Epithelial cell of proximal tubule (primary cell): ENCODE measurements at places on chromosomes 11 and 22.

DNA sequence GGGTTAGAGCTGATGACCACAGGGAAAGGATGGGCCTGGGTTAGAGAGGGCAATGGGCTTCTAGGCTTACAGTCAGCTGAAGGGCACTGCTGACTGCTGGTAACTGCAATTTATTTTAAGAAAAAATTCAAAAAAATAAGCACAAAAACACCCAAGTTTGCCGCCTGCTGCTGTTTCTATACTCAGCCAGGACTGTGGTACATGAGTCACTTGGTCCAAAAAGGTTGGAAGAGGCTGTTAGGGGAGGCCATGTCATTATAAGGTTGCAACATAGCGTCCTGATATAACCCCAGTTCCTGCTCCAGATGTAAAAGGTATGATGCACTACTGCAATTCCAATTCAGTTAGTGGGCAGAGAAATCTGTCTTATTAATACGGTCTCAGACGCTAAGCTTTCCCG is 98.9 kb downstream of the ETS1 start:
- no peak for DNase-seq

- no peak for DNase-seq
Observed at GRCh38 chr22:30245181-30245984, 1.2 kb downstream of the LIF start.

GRCh38 chr11:16936643-16937042 is 77.6 kb downstream of the PLEKHA7 start:
- no peak for DNase-seq

GRCh38 chr11:35393098-35393497 is 26.3 kb downstream of the SLC1A2 start:
- DNase-seq = no peak

DNA sequence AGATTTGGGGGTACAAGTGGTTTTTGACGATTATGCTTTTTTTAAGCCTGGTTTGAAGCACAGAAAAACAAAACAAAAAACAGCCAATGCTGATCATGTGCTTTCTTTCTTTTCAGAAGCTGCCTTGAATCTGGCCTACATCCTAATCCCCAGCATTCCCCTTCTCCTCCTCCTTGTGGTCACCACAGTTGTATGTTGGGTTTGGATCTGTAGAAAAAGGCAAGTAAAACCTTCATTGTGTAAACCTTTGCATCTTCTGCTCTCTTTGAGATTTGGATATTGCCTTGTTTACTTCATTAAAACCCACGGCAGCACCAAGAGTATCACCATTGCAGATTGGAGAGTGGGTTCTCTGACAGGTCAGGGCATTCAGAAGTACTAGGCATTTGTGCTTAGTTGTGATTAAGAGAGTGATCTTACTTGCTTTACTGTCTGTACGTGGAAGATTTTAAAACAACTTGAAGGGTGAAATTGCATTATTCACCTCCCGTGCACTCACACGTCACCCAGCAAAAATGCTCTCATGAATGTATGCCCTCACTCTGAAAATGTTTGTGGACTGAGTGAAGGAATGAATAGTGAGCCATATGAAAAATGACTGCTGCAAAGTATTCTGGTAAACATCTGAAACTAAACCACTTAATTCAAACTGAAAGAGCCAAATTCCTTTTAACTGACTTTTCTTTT is 17.0 kb downstream of the LAYN start:
- no peak for DNase-seq

DNA sequence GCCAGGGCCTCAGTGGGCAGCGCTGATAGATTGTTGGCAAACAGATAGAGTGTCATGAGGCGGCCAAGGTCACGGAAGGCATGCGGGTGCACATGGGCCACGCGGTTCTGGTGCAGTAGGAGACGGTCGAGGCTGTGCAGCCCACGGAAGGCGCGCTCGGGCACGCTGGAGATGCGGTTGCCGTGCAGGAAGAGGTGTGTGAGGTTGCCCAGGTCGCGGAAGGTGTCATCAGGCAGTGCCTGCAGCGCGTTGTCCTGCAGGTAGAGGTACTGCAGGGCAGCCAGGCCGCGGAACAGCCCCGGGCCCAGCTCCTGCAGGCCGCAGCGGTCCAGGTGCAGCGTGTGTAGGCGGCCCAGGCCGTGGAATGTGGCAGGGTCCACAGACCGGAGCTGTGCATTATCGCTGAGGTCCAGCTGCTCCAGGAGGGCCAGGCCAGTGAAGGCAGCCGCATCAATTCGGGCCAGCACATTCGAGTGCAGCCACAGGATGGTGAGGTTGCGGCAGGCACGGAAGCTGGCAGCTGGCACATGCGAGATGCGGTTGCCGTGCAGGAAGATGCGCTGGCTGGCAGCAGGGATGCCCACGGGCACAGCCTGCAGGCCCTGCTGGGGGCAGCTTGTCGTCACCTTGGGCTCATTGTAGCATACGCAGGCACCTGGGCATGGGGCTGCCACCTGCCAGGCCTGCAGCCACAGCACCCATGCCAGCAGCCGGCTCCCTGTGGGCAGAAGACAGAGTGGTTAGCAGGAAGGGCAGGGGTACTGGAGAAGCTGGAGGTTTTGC is 25.5 kb downstream of the RTN4R start:
- no peak for DNase-seq

DNA sequence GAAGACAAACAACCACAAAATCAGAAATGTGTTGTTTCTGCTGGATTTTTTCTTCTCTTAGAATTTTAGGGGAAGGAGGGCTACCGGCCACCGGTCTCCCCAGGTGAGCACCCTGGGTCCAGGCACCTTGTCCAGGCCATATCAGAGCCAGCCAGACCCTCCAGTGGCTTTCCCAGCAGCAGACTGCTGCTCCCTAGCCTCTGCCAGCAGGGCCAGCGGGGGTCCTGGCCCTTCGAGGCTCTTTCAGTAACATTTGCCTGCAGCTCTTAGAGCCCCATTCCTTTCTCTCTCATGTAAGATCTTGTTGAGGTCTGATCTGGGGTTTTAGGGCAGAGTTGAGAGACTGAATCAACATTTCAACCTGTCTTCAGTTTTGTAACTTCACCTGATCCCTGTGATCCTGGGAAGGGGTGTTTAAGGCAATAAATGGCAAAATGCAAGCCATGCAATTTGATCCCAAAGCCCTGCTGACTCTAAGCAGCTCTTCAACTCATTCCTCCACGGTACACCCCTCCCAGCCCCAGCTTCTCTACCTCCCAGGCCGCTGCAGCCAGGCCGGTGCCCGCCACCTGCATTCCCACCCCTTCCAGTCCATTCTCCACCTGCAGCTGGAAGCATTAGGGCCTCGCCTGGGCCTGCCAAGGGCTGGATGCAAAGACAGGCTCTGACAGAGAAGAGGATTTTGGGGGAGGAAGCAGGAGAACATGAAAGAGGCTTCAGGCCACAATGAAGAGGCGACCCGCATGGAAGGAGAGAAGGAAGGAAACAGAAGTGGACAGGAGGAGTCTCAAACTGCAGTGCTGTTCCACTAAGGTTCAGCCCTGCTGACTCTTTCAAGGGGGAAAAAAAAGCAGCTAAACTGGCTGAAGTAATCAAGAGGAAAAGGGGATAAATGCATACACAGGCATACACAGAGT is 113.0 kb upstream of the FGF3 start:
- DNase-seq = no peak

DNA sequence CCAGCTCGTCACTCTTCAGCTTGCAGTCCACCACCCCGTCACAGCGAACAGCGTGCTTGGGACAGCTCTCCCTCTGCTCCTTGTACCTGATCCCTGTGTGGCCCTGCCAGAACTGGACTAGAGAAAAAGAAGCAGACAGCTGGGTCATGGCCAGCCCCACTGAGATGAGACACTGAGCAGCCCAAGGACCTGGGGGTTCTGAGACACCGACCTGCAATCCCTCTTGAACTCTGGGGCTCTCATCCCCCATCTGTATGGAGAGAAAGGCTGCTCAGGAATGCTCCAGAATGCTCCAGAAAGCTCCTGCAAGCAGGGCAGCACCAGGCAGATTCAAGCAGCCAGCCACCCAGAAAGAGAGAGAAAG is 14.8 kb downstream of the TMPRSS13 start:
- DNase-seq = no peak

- no peak for DNase-seq
Observed at GRCh38 chr22:46001046-46001425, 24.1 kb upstream of the WNT7B start.

GRCh38 chr11:33910296-33910957 is 18.6 kb upstream of the LMO2 start:
- no peak for DNase-seq

- no peak for DNase-seq
Observed at GRCh38 chr11:100830978-100831732, 144.1 kb downstream of the ARHGAP42 start.

- no peak for DNase-seq
Observed at GRCh38 chr11:40877981-40878380, 581.5 kb downstream of the LRRC4C start.

GRCh38 chr11:46039990-46040389 is 81.3 kb downstream of the PHF21A start:
- no peak for DNase-seq

DNA sequence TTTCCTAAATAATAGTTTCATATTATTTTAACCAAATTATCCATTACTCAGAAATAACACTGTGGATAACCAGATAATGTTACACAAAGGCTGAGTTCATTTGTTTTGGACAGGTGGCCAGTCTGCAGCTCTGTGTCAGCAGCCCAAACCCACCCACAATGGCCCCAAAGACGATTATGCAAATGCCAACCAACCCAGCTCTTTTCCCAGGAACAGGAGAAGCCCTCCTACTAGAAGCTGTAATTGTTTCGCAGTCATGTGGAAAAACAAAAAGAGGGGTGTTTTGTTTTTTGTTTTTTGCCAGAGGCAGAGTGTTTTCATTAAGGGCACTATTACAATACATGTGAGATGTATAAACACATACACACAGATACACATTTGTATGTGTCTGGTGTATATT is 102.1 kb downstream of the FCHSD2 start:
- no peak for DNase-seq

DNA sequence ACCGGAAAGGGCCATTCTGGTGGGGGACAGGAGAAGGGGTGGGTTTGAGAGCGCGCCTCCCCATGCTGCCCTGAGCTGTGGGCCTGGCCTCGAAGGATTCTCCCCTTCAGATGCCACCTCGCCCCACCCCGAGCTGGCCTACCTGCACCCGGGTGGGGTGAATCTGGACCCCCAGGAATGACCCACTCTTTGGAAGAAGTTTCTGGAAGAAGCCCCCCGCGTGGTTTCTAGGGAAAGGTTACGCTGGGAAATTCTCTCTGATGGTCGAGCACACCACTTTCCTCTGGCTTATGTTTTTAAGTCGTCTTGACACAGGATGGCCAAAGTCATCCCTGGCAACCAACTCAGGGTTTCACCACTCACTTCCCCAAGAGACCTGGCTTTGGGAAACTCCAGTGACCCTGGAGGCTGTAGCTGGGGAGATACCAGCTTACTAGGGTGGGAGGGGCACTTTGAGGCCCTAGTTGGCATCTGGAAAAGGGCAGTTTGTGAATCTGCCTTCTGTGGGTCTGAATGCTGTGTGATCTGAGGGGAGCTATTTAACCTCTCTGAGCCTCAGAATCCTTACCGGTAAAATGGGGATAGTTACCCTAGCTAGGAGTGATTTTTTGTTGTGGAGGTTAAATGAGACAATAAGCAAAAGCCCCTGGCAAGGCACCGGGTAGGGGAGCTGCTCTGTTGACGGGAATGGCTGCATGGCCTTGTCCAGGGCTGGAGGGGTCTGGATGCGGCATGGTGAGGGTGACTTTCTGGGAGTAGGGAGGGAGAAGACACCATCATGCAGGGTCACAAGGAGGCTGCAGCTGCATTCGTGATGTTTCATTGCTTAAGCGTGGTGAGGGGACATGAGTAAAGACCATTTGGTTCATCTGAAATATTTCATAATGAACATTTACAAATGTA is 45.3 kb upstream of the ACCSL start:
- no peak for DNase-seq

DNA sequence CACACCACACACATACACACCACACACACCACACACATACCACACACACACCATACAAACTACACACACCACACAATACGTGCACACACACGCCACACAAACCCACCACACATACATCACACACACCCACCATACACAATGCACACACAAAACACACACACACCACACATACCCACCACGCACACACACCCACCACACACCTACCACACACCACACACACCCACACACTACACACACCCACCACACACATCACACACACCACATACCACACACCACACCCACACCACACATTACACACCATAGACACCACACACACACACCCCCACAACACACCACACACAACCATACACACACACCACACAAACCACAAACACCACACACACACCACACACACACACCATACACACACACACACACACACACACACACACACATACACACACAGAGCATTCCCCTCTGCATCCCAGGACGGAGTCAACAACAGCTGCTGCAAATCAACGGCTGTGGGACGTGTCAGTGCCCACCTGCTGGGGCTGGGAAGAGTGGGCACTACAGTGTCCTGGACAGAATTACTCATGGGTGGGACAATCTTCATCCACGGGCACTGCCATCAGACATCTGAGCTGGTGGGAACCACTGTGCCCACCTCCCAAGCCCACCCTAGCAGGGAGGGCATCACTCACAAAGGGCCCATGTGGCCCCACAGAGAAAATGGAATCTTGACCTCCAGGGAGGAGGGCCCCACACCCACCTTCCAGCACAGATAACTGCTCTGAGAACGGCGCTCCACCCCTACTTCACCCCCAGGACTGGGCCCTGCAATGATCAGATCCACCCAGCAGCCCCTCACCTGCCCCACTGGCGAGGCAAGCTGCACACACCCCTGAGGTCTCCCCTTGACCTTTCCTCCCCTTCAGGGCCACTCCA is 8.4 kb downstream of the TP53I11 start:
- no peak for DNase-seq

- DNase-seq = no peak
Observed at GRCh38 chr22:43008921-43009320, 6.0 kb downstream of the PACSIN2 start.

DNA sequence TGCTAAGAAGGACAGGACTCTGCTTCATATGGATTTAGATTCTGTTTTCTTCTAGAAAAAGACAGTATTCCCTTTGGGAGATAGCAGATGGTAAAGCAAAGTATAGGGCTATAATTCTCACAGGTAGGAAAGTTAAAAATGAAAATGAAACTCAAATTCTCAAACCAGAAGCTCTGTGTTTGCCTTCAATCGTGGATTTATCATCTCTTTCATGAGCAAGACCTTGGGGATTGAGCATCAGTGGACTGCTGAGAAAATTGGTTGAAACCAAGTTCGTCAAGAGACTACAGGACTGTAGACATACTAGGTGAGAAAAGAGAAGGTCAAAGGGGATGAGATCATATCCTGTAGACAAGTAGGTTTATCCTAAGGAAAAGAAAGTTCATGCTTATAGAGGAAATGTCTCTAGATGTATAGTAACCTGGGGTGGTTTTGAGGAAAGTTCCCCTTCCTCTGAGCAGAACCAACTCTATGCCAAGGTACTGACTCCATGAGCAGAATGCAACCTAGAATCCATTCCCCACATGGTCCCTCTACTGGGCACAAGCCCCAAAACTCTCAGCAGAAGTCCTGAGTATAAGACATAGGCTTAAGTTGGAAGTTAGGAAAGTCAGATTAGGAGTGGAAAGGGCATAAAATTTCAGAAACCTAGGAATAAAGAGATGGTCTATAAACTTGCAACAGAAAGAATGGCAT is 46.5 kb downstream of the SLC5A12 start:
- DNase-seq = no peak
